ENCODE measurements at places on chromosomes 2 and 18.

DNA sequence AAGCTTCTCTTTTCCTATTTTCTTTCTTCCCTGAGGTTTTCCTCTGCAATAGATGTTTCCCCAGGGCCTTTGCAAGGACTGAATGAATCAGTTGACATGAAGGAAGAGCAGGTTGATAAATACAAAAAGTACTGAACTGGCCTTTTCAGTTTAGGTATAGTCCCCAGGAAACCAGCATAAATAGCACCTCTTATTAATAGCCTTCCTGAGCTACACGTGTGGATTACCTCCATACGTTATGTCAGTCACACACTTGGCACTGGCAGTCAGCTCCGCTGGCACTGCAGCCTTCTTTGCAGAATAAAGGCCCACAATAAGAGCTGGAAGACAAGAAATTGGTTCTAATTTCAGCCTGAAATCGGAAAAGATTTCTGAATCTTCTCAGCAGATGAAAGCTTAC is 60.7 kb downstream of the KCTD18 start:
- no peak for DNase-seq

GRCh38 chr2:11357428-11357972 is 13.1 kb upstream of the ROCK2 start:
- DNase-seq = no peak

GRCh38 chr18:23357996-23358594 is 95.0 kb upstream of the RIOK3 start:
- no peak for DNase-seq

DNA sequence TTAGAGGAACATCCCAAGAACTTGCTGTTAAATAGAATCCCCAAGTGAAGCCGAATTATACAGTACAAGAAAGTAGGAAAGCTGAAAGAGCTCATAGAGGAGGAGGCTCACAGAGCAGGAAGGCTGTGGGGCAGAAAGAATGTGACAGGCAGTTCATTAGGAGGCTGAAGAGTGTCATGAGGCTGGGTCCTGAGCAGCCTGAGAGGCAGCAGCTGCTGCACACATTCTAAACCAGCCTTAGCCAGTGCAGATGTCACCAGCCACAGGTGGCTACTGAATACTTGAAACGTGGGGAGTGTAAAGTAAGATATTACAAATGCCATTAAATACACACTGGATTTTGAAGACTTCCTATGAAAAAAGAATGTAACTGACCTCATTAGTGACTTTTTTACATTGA is 490.2 kb upstream of the KLHL29 start:
- DNase-seq = no peak

GRCh38 chr2:2422621-2423020 is 91.5 kb upstream of the MYT1L start:
- DNase-seq = no peak

GRCh38 chr18:79963658-79964329 is 649 bp upstream of the HSBP1L1 start:
- no peak for DNase-seq

DNA sequence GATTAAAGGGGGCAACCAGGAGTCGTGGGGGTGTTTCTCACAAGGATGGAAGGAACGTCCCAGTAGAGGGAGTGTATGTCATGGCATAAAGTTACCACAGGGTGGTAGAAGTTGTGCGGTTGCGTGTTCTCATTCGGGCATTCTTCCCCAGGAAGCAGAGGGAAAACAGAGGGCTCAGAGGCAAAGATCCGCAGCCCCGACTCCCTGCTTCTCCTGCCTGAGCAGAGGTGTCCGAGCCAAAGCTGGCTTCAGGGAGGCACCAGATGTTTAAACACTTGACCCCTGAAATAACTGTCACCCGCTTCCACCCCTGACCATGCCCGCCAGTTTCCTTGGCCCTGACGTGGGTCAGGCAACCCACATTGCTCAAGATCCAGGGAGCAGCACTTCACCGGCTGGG is 83.7 kb downstream of the EN1 start:
- peak; percentile 56 for DNase-seq

GRCh38 chr2:112972423-112973086 is 5.3 kb upstream of the IL36G start:
- no peak for DNase-seq

DNA sequence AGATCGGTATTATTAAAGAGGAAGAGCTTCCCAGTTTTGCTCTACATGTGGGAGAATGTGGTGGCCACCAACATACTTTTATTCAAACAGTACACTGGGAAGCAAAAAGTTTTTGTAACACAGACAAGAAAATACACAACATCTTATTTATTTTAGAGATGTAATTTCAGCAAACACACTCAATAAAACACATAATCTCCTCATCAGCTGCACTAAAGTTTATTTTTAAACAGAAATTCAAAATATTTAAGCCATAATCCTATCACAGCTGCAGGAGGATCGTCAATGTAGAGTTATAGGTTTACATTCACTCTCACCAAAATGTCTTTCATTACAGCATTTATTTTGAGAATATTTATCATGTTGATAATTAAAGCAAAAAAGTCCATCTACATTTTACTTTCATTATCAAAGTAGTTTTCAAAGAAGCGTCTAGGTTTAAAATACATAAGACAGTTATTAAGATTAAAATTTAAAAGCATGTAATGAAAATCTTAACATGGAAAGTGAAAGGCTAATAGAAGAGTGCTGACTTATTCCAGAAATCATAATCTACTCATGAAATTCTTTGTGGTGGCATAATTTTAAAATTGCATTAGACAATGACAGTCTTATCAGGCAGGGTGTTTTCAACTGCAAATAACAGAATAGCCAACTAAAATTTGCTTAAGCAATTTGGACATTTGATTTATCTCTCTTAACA is 61.0 kb downstream of the ANKRD44 start:
- no peak for DNase-seq

DNA sequence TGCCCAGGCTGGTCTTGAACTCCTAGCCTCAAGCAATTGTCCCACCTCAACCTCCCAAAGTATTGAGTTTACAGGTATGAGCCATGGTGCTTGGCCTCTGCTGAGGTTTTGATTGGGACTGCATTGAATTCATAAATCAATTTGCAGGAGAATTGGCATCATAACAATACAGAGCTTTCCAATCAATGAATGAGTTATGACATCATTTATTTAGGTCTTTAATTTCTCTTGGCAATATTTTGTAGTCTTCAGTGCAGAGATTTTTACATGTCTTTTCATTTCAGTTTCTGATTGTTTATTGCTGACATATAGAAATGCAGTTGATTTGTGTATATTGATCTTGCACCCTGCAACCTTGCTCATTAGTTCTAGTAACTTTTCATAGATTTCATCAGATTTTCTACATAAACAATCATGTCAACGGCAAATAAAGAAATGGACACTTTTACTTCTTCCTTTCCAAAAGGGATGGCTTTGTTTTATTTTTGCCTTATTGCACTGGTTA is 119.9 kb downstream of the TFCP2L1 start:
- no peak for DNase-seq

- peak; percentile 3 for DNase-seq
Observed at GRCh38 chr2:84038866-84039265, 420.2 kb downstream of the SUCLG1 start.

- peak; percentile 56 for DNase-seq
Observed at GRCh38 chr2:20157193-20157891, 67.6 kb downstream of the SDC1 start.

DNA sequence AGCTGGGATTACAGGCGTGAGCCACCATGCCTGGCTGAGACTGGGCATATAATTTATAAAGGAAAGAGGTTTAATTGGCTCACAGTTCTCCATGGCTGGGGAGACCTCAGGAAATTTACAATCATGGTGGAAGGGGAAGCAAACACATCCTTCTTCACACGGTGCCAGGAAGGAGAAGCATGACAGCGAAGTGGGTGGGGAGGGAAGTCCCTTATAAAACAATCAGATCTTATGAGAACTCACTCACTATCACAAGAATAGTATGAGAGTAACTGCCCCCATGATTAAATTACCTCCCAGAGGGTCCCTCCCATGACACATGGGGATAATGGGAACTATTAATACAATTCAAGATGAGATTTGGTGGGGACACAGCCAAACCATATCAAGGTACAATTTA is 7.8 kb upstream of the LCLAT1 start:
- no peak for DNase-seq

- no peak for DNase-seq
Observed at GRCh38 chr2:219434718-219435525, at the start of gene SPEG. Gene SPEG, plus strand, starts transcription at chr2:219434843. Its CDS starts 135 bp downstream, at chr2:219434978.

- no peak for DNase-seq
Observed at GRCh38 chr18:35864916-35865315, 107.6 kb upstream of the RMP24 start.

DNA sequence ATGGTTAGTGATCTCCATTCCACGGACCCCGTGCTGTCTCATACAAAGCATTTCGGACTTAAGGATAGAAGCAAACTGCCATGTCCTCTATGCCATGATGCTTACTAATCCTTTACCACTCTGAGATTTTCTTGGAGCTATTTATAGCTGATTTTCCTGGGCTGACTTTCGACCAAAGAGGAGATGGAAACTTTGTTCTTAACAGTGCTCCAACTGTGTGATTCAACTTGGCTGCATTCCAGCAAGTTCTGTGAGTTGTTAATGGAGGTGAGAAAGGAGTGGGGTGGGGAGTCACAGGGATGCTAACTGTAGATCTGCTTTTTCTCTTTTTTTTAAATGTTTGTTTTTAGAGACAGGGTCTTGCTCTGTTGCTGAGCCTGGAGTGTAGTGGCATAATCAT is 45.5 kb upstream of the MSH2 start:
- DNase-seq = peak; percentile 74

DNA sequence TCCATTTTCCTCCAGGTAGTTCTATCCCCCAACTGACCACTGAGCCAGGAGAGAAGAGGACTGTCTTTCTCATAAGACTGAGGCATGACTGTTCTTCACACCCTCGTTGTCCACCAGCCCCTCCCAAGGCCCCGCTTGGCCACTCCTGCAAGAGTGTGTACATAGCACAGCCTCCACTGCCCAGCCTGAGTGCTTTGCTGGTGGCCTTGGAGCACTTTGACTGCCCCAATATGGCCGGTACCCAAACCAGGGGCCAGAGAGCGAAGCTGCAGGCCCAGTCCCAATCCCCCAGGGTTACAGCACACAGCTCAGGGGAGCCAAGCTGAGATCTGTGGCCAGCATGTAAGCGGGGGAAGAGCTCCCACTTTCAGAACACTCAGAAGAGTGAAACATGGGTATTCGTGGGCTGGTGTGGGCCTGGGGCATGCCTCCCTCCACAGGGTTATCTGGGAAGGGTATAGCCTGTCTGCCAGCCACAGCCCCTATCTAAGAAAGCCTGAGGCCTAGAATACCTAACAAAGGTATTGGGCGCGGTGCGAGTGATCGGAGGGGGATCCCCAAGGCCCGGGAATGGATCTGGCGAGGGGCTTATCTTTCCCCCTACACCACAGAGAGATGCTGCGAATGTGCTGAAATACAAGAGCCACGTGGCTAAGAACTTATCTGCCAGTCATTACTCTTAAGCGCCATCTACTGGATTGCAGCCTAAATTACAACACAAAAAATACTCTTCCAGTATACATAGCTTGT is 163.8 kb downstream of the WDPCP start:
- DNase-seq = peak; percentile 26

DNA sequence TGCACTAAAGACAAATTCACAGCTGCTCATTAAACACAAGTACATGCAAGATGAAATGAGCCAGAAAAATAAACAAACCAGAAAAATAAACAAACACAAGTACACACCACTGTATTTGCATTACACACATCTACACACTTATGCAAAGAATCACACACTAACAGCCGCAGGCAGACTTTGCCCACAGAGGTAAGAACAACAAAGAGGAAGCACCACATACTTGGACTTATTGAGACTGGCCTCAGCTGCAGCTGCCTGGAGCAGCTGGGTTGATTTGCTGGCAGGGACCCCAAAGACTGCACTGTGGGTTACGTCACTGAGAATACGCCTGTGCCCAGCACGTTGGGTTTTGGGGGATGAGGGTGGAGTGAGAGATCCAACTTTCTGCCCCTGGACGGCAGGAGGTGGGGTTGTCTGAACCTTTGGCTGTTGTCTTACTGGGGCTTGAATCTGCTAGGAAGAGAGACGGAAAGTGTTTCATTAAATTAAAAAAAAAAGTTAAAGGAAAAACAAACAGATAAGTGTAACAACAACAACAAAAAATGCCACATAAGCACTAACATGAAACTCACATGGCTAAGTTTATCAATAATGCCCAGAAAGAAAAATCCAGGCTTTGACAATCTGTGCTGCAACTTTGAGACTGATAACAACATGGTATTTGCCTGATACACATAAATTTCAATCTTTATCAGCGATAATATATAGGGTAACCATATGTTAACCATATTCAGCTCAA is 71.9 kb upstream of the NFU1 start:
- DNase-seq = peak; percentile 3

DNA sequence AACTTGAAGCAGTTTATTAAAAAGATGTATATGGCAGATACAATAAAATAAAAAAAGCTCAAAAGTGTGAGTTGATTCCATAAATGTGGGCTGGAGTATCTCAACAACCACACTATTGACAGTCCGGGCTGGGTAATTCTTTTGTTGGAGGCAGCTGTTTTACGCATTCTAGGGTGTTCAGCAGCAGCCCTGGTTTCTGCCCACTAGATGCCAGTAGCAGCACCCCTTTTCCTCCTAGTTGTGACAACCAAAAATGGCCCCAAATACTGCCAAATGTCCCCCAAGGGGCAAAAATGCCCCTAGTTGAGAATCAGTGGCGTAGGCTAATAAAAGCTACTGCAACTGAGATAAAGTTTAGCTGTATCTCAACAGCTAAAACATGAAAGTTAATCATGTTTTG is 44.8 kb downstream of the CHMP3 start:
- no peak for DNase-seq

DNA sequence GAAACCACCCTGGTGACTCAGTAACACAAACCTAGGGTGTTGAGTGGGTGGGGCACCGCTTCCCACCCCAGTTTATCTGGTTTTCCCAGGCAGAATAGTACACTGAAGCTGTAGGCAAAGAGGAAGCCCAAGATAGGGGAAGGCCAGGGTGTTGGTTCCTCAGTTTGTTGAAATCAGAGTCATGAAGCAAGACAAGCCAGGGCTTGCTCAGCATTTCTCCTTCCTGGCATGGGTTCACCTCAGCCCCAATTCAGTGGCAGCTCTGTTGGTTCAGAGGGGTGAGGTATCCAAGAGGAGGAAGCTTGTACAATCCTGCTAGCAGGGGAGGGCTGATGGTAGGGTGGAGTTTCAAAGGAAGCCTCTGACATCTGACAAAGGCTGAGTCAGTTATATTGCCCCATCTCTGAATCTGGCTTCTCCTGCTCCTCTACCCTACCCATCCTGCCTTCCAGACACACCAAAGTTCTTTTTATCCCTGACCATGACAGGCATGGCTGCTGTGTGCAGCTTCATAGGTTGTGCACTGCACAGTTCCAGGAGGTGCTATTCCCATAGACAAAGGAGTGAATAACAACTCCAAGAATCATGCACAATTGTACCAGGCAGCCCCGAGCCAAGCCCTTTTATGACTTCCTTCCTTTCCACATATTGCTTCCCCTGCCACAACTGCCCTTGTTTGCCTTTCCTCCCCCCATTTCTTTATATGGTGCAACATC is 24.9 kb upstream of the RAB10 start:
- peak; percentile 57 for DNase-seq

Measured in fibroblast of upper back skin (primary cell).